ENCODE measurements at places on chromosomes 16 and 17.

- no peak for DNase-seq
Measured at GRCh38 chr17:17366941-17367875, 64.0 kb downstream of the NT5M start.

DNA sequence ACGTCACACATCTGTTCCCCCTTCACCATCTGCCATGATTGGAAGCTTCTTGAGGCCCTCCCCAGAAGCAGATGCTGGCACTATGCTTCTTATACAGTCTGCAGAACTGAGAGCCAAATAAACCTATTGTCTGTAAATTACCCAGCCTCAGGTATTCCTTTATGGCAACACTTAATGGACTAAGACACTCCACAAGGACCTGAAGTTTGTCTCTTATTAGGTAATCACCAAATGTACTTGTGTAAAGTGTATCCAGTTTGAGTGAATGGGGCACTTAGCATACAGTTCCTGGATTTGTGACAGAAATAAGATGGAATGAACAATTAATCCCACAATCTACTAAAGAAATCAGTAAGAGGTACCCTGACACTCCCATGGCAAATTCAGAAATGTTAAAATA is 105.3 kb downstream of the SLC39A11 start:
- no peak for DNase-seq

DNA sequence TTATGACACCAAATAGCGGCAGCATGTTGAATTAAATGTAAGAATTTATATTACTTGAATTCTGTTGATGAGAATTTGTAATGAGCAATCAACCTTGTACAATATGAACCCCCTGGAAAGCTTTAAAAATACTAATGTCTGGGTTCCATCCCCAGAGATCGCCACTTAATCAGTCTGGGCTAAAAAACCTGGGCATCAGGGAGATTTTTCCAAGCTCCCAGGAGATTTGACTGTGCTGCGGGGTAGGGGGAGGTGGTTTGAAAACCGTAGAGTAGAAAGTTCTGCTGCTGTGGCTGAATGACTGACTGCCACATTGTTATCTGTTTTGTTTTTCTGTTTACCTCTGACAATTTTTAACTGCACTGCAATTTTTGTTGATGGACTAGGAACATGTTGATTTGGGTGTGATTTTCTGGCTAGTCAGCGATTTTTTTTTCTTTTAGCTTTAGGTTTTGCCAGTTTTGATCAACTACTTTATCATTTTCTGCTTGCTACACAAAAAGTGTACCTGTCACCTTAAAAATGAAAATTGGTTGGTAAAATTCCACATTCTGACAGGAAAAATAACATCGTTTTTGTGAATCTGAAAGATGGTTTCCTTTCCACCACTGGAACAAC is 79.3 kb downstream of the PCTP start:
- no peak for DNase-seq

DNA sequence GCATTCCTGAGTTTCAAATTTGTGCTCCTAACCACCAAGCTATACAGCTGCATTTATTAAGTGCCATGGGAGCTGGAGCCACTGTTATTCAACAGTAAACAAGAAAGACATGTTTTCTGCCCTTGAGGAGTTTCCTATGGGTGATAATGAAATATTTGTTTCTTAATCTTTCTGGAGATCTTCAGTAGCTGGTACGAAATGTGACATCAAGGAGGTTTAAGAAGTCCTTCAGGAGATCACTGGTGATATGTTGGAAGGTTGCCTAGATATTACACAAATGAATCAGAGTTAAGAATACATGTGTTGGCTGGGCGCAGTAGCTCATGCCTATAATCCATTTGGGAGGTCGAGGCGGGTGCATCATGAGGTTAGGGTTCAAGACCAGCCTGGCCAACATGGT is 14.9 kb downstream of the RHOT1 start:
- DNase-seq = no peak

DNA sequence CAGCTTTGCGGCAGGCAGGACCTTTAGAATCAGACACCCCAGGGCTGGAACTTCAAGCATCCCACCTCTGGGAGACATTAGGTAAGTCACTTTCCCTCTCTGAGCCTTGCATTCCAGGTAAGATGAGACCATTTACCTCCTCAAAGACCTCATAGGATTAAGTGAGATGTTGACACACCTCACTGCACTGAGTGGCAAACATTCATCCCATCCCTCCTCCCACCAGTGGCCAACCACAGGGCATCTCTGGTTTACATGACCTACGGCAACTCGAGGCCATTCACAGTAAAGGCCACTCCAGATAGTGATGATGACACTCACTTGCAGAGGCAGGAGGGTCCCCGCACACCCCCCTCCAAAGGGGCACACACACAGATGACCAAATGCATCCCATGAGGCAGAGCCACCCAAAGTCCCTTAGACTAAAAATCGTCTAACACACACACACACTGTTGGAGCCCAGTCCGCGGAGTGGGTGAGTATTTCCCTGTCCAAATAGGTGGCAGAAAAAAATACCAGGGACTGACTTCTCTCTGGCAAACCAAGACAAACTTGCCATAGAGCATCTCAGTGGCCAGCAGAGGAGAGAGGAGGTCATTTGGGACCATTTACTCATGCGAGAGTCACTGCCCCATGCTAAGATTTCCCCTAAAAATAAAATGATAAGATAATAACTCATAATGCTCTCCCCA is 454.9 kb downstream of the SOX9 start:
- no peak for DNase-seq

All from activated CD4-positive, CD25-positive, alpha-beta regulatory T cell treated with anti-CD3 and anti-CD28 coated beads, Interleukin-2, amount 50 U/mL, for 16 hours (primary cell).